CD4-positive, alpha-beta T cell treated with Interleukin-10 for 1 hour (primary cell): ENCODE measurements at places on chromosomes 2 and 18.

DNA sequence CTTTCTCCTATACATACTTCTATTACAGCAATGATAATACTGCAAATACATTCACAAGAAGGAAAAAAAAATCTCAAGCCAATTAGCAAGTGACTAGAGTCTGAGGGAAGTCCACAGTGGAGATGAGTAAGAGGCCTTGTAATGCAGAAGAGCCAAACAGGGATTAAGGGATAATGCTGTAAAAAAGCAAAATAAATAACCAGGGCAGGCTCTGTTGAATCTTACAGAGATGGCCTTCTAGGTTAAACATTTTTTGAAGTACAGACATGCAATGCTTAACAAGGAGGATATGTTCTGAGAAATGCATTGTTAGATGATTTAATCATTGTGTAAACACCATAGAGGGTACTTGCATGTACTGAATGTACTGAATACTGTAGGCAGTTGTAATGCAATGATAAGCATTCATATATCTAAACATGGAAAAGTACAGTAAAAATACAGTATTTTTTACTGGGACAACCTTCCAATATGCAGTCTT lies 122.1 kb upstream of the RMDN2 start:
- DNase-seq: no peak

DNA sequence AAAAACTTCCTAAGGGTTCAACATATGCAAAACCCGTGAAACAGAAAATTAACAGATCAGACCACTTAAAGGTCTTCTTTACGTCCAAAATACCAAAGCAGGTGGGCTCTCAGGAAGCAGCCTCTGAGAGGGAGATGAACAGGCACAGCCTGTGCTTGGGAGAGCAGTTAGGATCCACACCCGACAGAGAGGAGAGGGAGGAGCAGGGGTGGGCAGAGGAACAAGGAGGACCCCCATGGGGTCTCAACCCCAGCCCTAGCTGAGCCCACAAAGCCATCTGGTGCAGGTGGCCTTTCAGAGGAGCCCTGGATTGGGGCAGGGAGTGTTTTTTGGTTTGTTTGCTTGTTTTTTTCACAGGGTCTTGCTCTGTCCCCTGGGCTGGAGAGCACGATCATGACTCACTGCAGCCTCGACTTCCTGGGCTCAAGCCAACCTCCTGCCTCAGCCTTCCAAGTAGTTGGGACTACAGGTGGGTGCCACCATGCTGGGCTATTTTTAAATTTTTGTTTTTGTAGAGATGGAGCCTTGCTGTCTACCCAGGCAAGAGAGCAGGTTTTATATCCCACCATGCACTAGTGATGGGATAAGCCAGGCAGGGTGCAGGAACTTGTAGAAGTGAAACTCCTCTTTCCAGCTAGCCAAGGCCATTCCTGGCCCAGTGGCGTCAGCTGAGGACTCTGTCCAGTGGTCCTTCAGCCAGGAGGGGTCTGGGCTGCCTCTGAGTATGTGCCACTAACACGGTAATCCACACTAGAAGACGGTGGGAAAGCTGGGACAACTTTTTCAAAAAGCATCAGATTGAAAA lies 154.1 kb upstream of the HDAC4 start:
- no peak for DNase-seq

DNA sequence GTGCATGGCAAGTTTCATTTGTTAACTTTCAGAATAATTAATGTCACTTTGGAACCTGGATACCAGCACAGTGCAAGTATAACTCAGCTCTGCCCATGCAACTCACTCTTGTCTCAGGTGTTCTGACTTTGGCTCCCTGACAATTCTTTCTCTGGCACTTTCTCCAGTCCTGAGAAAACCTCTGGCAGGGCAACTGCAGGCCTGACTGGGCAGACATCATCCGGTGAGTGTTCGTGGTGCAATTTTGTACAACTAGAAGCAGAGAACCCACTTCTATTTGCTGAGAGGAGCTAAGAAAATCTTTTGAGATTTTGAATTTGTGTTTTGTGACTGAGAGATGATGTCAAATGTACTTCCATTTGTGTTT lies 143.0 kb downstream of the AQP4 start:
- DNase-seq: no peak

GRCh38 chr2:218954541-218955300 lies 4.7 kb upstream of the CDK5R2 start:
- DNase-seq: no peak

DNA sequence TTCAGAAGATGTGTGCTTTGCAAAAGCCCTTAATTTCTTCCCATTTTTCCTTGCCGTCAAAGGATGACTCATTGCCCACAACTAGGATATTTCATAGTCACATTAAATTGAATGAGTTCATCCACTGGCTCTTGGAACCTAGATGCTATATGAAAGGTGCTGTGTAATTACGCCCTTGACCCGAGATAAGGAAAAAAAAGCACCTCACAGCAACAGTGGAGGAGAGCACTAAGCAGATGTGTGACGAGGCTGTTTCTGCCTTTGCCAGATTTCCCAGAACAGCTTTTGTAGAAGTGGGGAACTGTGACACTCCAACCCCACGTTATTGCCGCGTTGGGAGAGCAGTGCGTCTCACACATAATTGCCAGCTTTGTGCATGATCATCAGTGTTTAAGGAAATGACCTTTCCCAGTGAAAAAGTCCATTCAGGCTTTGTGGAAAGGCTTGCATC lies 33.3 kb upstream of the TMEM87B start:
- no peak for DNase-seq
